Activated CD4-positive, alpha-beta T cell treated with anti-CD3 and anti-CD28 coated beads, Interleukin-2, Interleukin-6, amounts not matched to agents 100 ng/mL and 50 ng/mL, durations not matched to agents 16 hours and 8 hours (primary cell): ENCODE measurements at places on chromosomes 2 and 18.

DNA sequence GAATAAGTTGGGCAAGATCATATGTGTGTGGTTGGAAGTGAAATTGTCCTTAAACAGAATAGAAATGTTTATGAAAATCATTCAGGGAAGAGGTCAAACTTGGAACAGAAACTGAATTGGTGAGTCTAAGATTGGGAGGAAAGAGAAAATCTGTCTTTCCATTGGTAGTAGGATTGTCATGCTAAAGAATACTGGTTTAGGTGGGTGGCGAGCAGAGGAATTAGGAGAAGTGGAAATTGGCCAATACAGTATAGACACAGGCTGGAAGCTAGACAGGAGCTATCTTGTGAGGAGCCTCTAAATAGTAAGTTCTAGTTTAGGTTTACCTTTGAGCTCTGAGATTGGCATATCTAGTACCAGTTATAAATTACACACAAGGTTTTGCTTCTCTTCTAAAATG is 80.9 kb upstream of the KYNU start:
- no peak for DNase-seq

- DNase-seq, result peak; percentile 16
These were observed 1.0 kb downstream of the AGAP1 start for GRCh38 chr2:235494716-235495372.

DNA sequence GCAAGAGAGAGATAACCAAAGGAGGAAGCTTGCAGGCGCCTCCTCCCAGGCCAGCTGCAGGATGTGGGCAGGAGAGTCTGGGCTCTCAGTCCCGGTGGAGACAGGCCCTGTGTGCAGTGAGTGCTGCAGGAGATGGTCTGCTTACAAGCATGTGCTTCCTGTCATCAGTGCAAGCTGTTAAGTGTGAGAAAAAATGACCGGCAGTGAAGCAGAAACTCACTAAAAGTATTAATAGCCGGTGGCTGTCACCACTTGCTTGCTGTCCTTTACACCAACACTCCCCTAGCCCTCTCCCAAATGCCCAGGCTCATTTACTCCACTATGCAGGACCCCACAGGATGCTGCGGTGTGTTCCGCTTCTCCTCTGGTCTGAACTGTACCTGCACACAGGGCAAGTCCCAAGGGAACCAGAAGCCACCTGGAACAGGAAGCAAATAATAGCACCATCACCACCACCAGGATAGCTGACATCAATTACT is 435.6 kb upstream of the HS6ST1 start:
- peak; percentile 21 for DNase-seq

GRCh38 chr2:127293386-127293747 is 577 bp downstream of the ERCC3 start:
- DNase-seq, result no peak

- DNase-seq, result no peak
These were observed 3.8 kb upstream of the ATP8B1 start for GRCh38 chr18:57806978-57807285.

- no peak for DNase-seq
These were observed 63.3 kb upstream of the TMEM182 start for GRCh38 chr2:102698369-102699111.

- DNase-seq, result no peak
These were observed 48.7 kb downstream of the HNMT start for GRCh38 chr2:138012968-138013367.

DNA sequence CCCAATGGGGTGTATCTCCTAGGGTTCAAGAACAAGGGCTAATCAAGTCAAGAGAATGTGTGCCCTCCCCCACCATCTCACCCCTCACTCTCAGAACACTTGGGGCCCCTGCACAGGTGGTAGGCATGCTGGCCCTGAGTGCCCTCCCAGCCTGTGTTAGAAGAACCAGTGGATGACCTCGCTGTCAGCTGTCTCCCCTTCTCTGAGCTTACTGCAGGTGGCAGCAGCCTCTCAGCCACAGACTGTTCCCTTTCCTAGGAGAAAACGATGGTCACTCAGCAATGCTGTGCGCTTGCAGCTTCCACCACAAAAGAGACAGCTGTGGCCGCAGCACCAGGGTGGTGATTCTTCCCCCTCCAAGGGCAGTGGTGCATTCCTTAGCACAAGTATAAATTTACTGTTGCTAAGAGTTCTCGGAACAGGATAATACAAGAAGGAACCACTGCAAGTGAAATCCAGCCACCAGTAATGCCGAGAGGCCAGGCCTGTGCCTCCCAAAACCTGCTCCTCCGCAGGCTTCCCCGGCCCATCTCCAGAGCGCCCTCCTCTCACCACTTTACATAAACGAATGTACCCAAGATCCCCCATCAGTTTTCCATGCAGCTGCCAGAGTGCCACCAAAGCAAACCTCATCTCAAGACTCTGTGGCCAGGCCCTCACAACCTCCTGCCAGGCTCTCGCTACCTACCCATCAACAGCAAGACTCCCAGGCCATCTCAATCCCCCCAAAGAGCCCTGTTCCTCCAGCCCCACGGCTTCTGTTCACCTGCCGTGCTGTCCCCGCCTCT is 935 bp upstream of the RAMP1 start:
- DNase-seq, result peak; percentile 56

DNA sequence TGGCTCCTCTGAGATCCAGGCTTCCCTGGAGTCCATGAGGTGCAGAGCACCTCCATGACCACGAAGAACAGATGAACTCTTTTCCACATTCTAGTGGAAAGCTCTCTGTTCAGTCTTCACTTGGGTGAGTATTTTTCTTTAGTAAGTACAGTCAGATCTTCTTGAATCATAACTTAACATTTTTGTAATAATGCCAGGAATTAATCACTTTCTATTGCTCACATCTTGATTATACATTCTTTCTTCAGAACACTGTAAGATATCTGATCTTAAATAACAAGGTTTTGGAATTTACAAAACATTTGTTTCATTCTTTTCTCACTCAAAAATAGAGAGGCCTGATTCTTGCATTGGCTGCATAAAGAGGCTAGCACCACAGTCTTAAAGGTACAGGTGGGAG is 45.4 kb upstream of the RND3 start:
- no peak for DNase-seq

DNA sequence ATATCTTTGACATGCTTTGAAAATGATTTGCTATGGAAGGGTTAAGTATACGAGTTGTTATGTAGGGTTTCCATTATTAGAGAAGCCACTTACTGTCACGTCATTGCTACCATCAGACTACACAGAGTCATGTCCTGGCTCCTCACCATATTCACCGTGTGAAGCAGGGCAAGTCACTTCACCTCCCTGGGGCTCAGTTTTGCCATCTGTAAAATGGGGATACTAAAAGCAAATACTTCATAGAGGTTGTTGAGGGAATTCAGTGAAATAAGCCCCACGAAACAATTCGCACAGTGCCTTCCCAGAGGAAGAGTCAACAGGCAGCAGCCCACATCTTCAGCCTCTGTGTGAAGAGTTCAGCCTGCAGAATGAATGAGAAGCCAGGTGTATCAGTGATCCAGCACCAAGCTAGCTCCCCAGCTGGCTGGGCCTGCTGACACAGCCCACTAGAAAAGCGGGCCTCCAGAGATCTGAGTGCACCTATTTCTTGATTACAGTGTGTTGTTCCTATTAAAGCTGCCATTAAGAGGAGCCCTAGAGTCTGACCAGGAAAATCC is 3.4 kb downstream of the DIPK1C start:
- no peak for DNase-seq

- no peak for DNase-seq
These were observed 78.6 kb downstream of the FARSB start for GRCh38 chr2:222577341-222577740.

- no peak for DNase-seq
These were observed 8.7 kb downstream of the ASTL start for GRCh38 chr2:96129528-96130120.

DNA sequence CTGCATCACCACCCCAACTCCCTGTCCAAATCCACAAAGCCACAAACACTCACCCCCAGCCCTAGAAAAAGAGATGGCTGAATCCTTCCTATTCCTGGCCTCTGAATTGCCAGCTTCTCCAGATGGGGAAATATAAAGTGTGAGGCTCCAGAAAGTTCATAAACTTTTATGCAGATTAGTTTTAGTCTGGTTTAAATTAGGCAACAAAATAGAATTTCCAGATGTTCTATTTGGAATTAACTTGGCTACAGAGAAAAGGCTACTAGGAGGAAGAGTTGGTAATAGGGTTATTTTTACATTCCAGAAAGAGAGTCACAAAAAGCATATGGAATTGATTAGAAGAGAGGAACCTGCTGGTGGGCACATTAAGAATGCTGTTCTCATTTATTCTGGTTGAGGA is 56.0 kb downstream of the EN1 start:
- DNase-seq, result no peak

DNA sequence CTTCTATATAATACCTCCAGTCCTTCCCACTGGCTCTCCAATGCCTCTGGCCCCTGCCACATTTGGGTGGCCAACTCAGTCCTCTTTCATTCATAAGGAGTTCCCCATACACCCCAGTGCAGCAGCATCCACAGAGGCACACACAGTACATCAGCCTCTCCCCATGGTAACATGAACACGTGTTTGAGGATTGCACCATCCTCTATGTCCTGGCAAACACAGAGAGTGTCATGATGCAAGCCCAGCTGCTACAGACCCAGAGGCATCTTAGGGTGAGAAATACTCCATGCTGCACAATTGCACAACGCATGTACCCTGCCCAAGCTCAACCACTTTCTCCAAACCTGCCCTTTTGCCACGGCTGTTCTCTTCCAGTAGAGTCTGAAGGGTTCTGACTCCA is 11.5 kb downstream of the IGFBP5 start:
- no peak for DNase-seq

- no peak for DNase-seq
These were observed 125.7 kb upstream of the CCDC195 start for GRCh38 chr2:224841910-224842309.

DNA sequence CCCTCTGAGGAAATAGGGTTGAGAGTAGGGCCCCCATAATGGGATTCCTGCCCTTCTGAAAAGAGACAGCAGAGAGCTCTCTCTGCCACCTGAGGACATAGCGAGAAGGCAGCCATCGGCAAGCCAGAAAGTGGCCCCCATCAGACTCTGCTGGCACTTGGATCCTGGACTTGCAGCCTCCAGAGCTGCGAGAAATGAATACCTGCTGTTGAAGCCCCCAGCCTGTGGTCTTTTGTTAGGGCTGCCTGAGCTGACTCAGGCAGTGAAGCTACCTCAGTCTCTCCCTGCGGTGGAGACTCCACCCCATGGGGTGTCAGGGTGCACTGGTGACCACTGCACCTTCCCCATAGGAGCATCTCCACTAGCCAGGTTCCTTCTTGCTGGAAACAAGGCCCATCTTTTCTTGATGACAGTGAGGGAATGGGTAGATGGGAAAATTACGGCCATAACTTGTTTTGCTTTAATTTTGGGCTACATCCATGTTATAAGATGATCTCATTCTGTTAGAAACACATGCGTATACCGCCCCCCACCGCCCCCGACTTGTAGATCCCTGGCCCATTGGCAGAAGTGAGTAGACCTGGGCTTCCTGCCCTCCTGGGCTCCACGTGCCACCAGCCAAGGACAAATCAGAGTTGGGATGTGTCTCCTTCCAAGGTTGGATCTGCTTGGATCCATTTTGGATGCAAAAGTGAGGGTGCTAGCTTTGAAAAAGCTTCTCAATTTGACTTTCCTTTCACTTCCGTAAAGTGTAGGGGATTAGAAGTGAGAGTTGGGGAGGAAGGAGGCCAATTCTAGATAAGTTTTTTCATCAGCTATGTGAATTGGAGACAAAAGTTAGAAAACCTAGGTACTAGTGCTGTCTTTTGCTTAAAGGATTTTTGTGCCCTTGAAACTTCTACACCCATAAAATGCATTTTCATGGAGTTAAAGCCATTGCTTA is 42.9 kb downstream of the NCK2 start:
- DNase-seq, result peak; percentile 79

DNA sequence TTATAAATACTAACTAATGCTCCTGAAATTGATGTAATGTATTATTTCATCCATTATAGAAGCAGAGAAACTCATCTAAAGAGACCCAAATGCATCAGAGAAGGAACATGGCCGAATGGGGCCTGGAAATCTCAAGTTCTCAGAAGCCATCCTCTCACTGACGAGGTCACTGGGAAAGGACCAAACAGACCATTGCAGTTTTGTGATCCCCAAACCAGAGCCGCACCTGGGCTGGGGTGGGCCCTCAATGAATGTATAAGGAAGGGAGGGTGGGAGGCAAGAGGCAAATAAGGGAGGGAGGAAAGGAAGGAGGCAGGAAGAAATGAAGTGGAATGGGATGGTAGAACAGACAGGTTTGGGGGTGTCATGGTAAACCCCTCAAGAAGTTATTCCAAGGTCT is 245.3 kb upstream of the ID2 start:
- DNase-seq, result no peak

GRCh38 chr2:129772190-129772579 is 207.3 kb upstream of the RAB6C start:
- DNase-seq, result no peak

- no peak for DNase-seq
These were observed 112.2 kb downstream of the MAP4K4 start for GRCh38 chr2:101809698-101810097.

GRCh38 chr2:108377401-108377800 is 353 bp upstream of the SULT1C4 start:
- DNase-seq, result no peak

DNA sequence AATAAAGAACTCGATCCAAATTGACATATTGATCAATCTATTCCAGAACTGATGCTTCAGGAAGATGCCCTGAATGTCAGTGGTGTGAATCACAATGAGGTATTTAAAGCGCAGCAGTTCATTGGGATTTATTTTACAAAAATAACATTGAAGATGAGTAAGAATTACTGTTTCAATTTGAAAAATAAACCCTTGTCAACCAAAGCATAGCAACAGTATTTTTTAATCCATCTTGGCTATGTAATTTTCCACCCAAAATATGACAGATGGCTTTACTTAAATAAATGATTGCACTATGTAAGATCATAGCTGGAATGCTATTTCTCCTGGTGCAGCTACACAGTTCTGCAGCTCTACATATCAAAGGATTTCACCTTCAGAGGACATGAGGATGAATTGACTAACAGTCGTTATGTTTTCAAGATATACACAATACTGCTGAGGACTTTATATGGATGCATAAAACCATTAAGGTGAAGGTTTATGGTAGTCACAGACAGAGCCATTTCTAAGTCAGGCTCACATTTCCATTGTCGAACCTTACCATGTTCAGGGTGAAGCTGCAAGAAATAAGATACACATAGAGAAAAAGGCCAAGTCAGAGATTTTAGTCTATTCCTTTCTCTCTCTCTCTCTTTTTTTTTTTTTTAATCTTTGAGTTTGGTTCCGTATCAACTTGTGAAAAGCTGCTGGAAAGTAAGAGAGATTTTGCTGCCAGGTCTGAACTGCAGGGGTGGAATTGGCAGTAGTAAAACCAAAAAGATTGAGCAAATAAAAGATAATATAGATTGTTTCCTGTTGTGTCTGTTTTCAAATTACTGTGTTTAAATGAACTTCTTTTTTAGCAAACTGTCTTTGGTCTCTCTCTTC is 398.0 kb upstream of the CDH20 start:
- DNase-seq, result no peak

- DNase-seq, result no peak
These were observed 1641.3 kb upstream of the SLC39A10 start for GRCh38 chr2:194015751-194016150.

- DNase-seq, result no peak
These were observed 38.2 kb upstream of the EPHA4 start for GRCh38 chr2:221610255-221610654.
